ENCODE measurements at places on chromosomes 1 and 21.

- no peak for DNase-seq
These were observed 60.8 kb upstream of the RNF11 start for GRCh38 chr1:51175278-51175677.

DNA sequence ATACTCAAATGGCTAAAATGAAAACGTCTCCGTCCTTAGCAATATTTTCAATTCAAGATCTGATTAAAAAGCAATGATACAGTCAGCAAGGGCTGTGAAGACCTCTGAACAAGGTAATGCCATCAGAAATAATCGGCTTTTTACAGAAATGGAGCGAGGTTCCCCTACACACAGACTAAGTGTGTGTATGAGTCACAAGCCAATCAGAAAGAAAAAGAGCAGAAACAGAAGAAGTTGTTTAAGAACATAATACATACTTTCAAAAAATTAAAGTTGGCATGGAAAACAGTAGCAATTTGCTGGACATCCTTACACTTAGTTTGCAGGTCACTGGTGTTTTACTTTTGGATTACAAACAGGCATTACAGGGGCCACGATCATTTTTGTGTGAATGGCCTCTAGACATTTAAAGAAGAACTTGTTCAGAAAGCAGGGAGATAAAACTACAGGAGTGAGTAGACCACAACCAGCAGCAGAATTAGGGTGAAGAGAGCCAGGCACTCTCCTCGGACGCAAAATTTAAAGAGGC lies 350.0 kb upstream of the RUNX1 start:
- DNase-seq: peak; percentile 41

- no peak for DNase-seq
These were observed 153.8 kb upstream of the C1orf105 start for GRCh38 chr1:172266528-172267174.

- no peak for DNase-seq
These were observed 344.3 kb downstream of the DUSP10 start for GRCh38 chr1:221397606-221398005.

- no peak for DNase-seq
These were observed 11.5 kb downstream of the PFKFB2 start for GRCh38 chr1:207064561-207064960.

- DNase-seq: no peak
These were observed 18.6 kb downstream of the NAV1 start for GRCh38 chr1:201557572-201557958.

- peak; percentile 1 for DNase-seq
These were observed 291.3 kb downstream of the NTNG1 start for GRCh38 chr1:107432108-107432507.

DNA sequence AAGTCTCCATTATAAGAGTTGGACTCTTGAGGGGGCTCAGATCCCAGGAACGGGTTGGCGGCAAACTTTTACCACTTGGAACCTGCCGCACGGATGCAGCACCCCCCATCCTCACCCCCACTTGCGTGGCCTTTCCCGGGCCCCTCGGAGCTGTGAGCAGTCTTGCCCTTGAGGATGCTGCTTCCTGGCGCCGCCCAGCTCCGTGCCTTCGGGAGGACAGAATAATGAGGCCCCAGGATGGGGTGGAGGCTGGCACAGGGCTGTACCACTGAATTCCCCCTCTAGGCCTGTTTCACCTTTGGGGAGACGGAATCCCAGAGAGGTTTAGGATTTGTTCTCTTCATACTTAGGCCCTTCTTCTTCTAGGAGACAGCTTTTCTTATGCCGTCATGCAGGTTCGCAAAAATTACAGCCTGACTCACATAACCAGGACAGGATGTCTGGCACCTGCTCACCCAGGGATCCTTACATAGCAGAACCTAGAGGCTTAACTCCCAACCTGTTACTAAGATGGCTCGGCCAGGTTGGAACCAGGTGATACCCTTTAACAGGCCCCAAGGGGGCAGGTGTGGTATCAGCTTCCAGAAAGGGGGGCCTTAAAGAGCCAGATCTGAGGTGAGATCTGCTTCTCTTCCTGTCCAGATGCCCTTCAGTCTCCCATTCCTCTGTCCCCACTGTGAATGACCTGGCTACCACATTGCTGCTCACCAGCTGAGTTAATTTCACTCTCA lies 1.5 kb downstream of the TRNP1 start:
- DNase-seq: no peak

DNA sequence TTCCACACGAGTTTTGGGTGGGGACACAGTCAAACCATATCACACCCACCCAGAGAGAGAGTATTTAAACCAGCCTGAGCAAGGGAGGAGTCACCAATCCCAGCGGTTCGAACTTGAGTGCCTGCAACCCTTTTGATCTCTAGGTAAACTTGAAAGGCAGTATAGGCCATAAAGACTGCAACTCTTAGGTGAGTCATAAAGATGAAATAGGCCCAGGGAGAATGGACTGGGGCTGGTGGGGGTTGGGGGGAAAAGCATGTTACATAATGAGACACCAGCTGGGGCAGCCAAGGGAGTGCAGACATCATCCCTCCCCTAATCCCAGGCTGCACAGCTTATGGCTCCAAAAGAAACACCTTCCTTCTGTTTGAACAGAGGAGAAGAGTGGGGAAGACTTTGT lies 99.8 kb upstream of the LHX8 start:
- DNase-seq: no peak

DNA sequence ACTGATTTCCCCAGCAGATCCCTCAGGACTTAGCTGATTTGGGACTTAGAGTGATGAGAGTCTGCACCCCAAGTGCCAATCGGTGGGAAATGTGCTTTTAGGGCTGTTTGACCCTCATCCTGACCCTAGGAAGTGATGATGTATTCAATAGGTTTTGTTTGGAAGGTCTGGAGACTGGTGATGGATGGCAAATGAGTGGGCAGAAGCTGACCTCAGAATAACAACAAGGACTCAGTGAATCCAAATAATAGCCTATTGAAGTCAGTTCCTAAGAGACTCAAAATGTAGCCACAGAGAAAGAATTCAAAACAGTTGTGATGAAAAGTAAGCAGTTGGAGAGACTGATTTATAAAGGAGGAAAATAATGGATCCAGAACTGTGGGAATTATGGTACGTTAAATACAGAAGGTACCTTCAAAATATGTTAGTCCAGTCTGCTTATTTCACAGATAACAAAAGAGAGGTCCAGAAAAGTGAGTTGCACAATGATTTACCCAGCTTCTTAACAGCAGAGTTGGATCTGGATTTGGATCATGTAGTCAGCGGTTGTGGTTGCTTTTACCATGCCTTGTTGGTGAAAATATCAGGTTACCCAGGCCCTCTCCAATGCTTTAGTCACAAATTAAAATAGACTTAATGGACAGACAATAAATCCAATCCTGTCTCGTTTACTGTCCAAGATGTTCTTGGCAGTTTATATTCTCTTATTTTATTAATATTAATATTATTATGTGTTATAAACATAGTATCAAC lies 123.0 kb upstream of the PTBP2 start:
- DNase-seq: peak; percentile 80

DNA sequence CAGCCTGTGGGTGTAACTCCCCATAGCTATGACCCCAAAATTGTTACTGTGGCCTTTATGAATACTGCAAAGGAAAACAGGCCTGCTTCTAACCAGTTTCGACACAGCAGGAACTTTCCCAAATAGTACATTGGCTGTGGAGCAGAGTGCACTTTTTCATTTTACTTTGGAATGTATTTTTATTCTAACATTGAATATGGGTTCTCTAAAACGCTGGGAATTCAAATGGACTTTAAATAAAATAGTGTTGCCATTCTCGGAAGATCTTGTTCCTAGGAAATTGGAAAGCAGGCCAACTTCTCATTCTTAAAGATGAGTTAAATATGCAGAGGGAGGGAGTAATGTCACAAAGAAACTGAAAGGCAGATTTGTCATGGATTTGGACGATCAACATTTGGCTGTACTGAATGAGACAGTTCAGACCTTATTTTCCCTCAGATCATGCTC lies 39.6 kb upstream of the ARHGAP29 start:
- peak; percentile 55 for DNase-seq

DNA sequence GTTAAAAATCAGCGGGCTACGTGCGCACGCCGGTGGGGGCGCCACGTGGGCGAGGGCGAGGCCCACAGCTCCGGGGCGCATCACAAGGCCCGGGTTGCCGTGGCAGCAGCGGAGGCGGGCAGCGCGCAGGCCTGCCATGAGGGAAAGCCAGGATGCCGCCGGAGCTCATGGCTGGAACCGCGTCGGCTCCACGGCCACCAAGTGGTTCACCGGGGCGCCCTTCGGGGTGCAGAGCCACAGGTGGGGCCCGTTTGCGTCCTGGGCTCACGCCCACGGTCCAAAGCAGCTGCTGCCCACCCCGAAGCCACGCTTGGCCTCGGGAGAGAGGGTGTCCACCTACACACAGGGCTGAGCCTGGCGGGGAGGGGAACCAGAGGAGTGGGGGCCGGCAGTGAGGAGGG lies 4.9 kb upstream of the TTC22 start:
- no peak for DNase-seq

- no peak for DNase-seq
These were observed 7.0 kb downstream of the CFAP45 start for GRCh38 chr1:159892944-159893343.

DNA sequence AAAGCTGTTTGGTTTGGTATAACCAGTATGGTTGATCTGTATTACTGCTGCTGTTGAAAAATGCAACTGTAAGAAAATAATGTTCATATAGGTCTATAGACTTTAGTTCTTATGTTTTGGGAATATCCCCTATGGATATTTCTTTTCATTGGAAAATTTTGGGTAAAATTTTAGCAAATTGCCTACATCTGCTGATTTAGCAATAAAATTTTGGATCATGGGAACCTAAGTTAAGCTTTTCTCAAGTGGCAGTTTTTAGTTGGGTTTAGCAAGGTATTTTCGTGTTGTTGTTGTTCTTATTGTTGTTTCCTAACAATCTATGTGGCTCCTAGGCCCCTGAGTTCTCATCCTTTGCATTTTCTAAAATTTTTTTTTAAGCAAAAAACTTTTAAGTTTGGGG lies 167.1 kb downstream of the PHTF1 start:
- DNase-seq: no peak

- DNase-seq: peak; percentile 9
These were observed 22.8 kb downstream of the CYYR1 start for GRCh38 chr21:26550326-26550725.

- no peak for DNase-seq
These were observed 21.4 kb downstream of the LRRC42 start for GRCh38 chr1:53967409-53968124.

DNA sequence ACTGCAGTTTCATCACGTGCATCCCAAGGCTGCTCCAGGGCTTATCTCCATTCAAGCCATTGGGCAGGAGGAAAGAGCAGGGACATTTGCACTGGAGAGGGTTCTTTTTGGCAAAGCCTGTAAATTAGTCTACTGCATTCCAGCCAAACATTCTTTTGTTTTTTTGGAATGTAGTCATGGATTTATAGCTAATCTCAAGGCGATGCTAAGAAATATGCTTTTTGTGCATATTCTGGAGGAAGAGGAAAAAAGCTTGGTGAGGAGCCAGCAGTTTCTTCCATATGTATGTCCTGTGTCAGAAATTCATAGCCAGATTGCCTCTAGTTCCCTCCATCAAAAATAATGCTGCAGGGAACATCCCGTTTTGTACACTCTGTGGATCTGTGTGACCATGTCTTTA lies 221.4 kb downstream of the BACH1 start:
- DNase-seq: no peak

Measured in astrocyte of the spinal cord (primary cell).